GM03348 (cell line): ENCODE measurements at places on chromosomes 16 and 17.

- no peak for DNase-seq
Measured at GRCh38 chr17:9181640-9182039, 160.3 kb downstream of the NTN1 start.

DNA sequence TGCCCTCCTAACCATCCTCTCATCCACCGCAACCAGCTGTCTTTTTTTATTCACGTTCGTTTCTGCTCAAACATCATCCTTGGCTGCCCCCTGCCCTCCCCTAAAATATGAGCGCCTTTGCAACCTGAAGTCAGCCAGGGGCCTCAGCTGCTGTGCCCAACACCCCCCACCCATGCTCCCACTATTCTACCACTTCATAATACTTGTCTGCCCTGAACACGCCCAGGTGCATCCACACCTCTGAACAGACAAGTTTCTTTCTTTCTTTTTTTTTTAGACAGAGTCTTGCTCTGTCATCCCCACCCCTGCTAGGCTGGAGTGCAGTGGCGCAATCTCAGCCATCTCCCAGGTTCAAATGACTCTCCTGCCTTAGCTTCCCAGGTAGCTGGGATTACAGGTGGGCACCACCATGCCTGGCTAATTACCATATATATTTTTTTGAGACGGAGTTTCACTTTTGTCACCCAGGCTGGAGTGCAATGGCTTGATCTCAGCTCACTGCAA is 26.9 kb downstream of the CEP295NL start:
- DNase-seq, result no peak

DNA sequence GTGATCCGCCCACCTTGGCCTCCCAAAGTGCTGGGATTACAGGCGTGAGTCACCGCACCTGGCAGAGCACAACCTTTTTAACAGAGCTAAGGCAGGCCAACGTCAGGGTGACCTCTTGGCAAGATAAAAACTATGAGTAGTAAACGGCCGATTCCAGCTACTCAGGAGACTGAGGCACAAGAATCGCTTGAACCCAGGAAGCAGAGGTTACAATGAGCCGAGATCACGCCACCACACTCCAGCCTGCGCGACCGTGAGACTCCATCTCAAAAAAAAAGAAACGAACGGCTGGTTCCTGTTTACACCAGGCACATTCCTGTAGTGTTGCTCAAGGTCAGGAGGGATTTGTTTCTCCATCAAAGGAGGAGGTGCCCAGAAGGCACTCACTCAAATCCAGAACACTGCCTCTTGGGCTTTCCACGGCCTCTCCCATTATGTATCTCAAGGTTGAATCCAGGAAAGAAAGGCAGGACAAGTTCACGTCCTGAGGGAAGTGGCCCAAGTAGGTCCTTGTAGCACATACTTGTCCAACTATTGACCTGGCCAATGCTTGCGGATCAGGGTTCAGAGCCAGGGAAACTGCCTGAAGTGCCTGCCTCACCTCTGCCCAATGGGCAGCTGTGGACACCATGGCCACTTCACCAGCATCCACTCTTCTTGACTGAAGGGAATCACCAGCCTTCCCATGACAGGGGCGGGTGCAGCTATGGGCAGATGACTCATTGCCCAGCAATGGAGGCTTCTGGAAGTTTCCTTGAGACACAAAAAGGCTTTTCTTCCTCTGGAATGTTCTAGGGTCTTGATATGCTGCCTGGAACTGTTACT is 13.5 kb downstream of the KNOP1 start:
- peak; percentile 57 for DNase-seq

GRCh38 chr16:4612474-4612931 is 2.2 kb downstream of the UBALD1 start:
- DNase-seq, result no peak

GRCh38 chr16:11667824-11668622 is at the start of gene SNN:
TSS of gene SNN (plus strand) at chr16:11668455. CDS start at chr16:11676060, 7,605 bp downstream.
- DNase-seq, result peak; percentile 100

GRCh38 chr16:29906520-29907244 is 6.4 kb downstream of the ASPHD1 start:
- no peak for DNase-seq

DNA sequence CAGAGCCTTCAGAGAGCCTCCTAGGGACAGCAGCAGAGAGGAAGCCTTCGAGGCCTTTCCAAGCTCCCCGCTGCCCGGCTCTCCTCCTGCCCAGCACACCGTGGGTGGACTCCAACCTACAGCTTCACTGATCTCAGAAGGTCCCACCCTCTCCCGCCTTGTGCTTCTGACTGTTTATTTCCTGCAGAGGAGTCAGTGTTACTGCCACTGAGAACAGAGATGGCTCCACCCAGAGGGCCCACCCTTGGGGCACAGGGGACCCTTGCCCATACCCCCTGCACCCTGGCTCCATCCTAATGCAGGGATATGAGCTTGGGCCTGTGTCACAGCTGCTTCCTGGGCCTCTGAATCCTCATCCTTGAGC is 52.8 kb upstream of the TOB1 start:
- DNase-seq, result no peak

DNA sequence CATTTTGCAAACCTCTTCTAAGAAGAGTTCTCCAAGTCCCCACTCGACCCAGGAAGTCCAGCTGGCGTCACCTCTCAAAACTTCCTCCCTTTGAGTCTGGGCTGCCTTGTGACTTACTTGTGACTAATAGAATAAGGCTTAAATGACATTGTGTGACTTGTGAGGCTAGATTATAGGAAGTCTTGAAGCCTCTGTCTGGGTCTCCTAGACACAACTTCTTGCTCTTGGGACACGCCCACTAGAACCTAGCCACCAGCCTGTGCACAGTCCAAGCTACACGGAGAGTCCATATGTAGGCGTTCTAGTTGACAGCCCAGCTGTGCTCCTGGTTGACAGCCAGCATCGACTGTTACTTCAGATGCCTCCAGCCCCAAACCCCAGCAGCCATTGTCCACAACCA is 66.7 kb upstream of the TANC2 start:
- no peak for DNase-seq

DNA sequence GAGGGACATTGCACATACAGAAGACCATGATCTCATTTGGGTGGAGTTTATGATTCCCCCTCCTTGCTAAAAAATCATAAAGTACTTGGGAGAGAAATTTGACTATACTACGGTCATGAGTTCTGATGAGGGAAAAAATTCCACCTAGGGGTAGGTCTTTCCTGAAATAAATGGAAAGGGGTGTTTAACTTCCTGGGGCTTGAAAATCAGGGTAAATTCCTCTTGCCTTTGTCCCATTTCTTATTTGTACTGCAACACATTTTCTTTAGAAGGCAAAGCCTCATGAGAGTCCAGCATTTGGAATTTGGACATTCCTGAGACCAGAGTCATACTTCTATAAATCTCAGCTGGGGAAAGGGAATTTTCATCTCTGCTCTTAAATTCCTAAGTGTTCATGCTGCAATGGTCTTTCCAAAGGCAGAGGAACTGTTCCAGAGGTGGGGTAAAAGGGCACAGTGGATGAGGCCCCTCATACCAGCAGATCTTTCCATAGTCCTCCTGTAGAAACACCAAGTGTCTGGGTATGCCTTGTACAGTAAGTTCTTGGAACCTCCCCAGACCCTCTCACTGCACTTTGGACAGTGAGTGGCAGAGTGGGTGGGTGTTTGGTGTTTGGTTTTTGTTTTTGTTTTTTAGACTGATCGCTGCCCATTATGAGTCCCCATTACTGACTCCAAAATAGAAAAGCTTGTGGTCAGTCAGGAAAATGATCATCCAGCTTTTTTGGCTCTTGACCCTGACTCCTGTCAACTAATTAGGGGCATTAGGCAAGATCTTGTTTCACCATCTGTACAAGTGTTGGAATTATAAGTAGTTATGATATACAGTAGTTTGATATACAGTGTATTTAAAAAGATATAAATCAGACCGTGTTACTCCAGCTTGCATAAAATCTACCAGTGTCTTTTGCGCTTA is 6.0 kb downstream of the LYRM1 start:
- peak; percentile 69 for DNase-seq

DNA sequence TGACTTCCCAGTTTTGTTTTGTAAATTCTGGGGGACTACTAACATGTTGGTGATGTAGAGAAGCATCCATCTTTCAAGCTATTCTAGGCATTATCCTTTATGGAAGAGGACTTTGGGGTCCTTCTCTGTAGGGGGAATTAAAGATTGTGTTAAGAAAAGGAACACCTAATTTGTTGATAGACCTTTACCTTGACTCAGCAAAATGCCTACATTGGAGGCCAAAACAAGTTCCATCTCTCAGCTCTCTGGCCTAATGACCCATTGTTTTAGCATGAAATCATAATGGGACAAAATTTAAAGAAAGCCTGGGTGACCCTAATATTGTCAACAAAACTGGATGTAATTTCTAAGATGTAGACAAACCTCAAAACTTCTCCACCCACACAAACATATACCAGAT is 465.3 kb upstream of the SOX9 start:
- no peak for DNase-seq

DNA sequence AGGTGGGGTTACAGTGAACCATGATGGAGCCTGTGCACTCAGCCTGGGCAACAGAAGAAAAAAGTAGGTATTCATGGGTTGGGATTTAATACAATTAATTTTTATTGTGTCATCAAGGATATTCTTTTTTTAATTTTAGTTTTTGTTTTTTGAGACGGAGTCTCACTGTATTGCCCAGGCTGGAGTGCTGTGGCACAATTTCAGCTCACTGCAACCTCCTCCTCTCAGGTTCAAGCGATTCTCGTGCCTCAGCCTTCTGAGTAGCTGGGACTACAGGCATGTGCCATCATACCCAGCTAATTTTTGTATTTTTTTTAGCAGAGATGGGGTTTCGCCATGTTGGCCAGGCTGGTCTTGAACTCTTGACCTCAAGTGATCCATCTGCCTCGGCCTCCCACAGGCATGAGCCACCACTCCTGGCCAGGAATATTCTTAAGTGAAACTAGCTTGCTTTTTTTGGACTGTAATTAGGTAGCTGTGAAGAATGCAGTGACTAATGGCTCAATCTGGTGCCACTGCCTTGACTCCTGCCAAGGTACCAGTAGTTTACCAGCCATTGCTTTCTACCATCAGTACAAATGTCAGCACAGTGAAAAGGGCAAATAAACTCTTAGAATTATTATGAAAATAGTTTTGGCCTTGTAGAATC is 4.8 kb downstream of the PPM1D start:
- peak; percentile 55 for DNase-seq

DNA sequence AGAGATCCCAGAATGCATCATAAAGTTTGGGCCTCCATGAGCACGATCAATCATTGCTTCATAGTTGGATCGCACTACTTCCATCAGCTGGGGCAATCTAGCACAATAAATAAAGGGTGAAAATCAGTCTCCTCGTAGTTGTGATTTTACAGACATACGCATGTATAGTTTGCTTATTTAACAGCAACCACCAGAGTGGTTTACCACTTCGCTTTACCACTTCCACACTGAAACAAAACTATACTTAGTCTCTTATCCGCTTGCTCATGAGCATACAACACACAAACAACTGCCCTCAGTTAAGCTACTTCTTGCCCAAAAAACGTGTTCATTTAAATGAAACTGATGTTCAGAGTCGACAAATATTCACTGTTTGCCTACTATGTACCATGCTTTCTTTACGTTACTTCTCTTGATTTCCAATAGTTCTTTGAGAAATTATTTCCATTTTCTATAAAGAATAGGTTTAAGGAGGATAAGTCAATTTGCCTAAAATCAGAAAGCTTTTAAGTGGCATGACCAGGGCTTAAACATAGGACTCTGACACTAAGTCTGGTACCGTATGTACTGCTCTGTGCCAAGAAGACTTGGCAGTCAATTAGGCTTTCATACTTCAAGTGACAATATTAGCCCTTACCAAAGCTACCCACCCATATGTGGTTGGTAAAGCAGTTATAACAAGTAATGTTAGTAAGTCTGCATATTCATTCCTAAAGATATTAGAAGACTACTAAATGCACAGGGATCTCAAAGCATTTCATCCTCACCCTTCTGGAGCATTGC is 22.0 kb downstream of the SETD6 start:
- DNase-seq, result no peak

DNA sequence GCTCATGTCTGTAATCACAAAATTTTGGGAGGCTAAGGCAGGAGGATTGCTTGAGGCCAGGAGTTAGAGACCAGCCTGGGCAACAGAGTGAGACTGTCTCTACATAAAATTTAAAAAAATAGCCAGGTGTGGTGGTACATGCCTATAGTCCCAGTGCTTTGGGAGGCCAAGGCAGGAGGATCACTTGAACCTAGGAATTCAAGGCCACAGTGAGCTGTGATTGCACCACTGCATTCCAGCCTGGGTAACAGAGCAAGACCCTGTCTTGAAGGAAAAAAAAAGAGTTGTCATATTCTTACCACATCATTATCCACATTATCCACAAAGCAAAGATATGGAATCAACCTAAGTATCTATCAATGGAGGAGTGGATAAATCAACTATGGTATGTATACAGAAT is 21.0 kb upstream of the MAPK3 start:
- DNase-seq, result no peak
